ENCODE measurements at places on chromosomes 6 and 20.

DNA sequence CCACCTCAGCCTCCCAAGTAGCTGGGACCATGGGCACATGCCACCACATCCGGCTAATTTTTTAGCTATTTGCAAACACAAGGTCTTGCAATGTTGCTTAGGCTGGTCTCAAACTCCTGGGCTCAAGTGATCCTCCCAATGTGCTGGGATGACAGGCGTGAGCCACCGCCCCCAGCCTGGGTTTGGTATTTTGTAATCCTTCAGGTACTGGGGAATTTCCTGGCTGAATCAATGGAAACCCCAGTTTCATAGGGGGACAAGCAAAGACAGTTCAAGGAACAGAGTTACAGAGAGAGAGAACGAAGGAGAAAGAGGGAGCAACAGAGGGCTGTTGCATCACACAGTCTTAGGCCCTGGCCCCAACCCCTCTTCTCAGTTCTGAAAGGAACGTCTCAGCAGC, 35.7 kb downstream of the RAB44 start:
- DNase-seq = no peak

DNA sequence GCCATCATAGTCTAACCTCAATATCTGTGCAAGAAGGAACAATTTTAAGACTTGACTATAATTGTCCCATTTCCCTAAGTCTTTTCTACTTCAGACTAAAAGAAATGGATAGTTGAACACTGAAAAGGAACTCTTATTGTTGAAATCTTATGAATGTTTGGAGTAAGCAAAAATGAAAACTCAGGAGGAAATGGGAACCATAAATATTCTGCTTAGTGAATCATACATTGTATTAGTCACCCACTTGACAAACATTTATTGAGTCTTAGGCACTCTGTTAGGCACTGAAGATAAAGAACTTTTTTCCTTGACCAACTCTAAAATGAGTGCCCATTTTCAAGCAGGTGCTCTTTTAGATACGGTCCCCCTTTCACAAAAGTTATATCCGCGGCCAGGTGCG, 8.7 kb downstream of the CCDC170 start:
- no peak for DNase-seq

DNA sequence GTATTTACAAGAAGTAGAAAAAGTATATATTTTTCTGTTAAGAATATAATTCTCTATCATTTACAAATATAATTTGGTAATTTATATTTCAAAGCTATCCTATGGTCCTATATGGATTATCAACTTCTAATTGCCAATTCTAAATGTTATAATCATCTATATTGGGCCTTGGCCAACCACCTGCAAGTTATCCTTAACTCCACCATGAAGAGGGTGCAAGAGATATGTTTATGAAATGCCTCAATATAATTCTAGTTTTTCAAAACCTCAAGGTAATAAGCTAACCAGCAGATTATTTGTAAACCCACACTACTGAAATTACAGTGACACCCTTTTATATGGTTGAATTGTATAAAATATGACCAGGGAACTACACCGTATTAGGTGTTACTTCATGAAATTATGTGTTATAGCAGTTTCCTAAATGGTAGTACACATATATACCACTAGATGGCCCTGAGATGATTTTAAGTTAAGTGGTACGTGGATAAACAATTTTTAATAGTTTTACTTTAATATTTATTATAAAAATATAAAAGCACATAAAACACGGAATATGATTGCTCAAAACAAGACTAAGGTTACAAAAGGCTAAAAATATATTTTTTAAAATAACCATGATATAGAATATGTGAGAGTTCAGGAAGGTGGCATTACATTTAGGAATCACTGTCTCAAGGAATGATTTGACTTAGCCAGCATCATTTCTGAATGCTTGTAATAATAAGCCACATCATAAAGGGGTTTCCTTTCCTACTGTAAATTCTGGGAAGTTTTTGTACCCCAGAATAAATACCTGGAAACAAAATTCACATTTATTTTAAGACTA, 9.8 kb upstream of the PNISR start:
- DNase-seq = no peak

- DNase-seq = peak; percentile 41
These were observed 153.1 kb upstream of the SIM1 start for GRCh38 chr6:100617633-100618350.

- no peak for DNase-seq
These were observed 18.3 kb upstream of the FAM162B start for GRCh38 chr6:116783852-116784251.

DNA sequence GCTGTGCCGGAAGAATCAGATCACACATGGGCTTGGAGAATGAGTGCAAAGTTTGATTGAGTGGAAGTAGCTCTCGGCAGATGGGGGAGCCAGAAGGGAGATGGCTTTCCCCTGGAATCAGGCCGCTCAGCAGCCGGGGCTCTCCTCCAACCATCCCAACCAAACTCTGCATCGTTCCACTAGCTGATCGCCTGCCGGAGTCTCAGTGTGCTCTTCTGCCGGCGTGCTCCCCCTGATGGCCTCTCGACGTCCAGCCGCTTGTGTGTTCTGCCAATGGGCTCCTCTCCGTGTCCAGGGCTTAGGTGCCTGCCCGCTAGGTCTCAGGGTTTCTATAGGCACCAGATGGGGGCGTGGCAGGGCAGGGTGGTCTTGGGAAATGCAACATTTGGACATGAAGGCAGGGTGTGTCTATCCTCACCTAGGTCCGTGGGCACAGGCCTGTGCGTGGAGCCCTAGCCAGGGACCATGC, 4.9 kb upstream of the BIRC7 start:
- DNase-seq = no peak

DNA sequence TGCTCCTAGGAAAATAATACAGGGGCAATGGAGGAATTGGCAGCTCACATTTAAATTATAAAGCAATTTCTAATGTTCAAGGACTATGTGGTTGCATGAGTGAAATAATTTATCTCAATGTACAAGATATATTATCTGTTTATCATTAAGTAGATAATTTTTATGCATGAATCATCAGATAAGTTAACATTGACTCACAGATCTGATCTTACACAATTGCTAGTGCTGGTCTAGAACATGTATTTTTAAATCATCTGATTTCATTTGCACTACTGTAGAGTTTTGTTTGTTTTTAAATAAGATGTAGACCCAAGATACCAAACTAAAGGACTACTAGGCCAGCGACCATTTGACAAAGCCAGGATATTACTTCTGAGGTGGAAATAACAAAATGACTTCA, 199.2 kb downstream of the BMP2 start:
- DNase-seq = no peak

DNA sequence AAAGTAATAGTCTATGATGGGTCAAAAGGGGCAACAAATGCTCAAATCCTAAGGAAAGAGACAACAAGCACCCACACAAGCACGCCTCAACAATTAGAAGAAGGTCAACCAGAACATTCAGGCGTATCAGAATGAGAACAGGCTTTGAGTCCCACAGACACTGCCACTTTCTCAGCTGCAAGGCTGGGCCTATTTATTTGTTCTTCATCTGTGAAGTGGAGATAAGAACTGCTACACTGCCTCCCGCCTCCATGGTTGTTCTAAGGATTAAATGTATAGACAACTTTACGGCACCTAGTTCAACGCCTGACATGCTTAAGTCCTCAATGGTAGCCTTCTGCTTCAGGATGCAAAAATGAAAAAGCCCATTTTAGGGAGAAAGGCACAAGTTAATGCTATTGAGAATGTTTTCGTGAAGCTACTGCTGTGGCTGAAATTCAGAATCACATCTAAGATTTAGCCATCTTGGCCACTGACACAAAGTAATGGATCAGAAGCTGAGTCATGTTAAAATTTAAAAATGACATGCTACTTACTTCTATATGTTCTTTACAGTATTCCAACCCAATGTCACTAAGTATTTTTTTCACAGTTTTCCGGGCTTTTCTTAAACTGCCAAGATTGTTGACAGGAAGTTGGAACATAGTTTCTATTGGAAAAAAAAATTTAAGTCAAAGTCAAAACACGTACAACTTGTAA, 27.7 kb downstream of the ADNP start:
- no peak for DNase-seq
